Upper lobe of right lung (tissue), 1 donor: ENCODE measurements at places on chromosomes 6 and 20. TPM values are rescaled to one million over a fixed set of nuclear protein-coding genes. Genes with fewer than 3 reads are reported as not detected.
A peak's percentile ranks its signal among the peaks of the same experiment; 100 is the strongest.

GRCh38 chr20:38304845-38305447 is 990 bp downstream of the BPI start:
- peak; percentile 73 for DNase-seq

- DNase-seq, result no peak
Observed at GRCh38 chr6:109821428-109821827, 130.3 kb downstream of the FIG4 start.

DNA sequence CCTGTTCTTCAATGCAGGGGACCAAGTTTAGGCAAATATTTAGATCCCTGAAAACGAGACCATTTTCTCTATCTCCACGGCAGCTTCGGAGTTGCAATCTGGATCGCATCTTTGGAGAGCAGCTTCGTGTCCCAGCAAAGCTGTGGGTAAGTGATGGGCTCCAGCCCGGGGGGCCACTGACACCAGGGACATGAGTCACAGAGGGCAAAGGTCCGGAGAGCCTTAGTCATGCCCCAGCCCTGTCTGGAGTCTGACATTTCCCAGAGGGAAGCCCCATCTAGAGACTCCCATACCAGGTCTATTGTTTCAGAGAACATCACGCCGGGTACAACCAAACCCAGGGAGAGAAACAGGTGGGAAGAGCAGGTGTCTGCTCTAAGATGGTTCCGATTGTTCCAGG is 95.9 kb downstream of the NFATC2 start:
- no peak for DNase-seq

DNA sequence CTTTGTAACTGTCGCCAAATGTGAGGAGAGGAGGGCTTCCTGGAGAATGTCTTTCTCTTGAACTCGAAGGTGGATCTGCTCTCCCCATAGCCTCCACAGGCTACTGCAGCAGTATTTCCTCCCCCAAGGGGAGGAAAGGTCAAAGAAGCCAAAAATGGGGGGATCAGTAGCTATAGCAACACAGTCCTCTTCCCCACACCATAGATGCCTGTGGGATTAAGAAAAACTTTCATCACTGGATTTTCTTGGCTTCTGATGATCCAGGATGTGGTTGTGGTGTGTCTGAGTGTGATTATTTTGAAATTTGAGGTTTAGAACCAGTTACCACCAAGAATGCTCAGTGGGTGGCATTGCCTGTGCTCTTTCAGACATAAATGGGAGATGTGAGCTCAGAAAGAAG is 140.1 kb upstream of the SPACA1 start:
- DNase-seq, result no peak

GRCh38 chr6:105301756-105302616 is 100.9 kb downstream of the PREP start:
- no peak for DNase-seq

GRCh38 chr6:80287112-80287511 is 180.6 kb downstream of the BCKDHB start:
- no peak for DNase-seq

GRCh38 chr6:36622901-36623546 is 28.9 kb downstream of the SRSF3 start:
- DNase-seq, result peak; percentile 26

DNA sequence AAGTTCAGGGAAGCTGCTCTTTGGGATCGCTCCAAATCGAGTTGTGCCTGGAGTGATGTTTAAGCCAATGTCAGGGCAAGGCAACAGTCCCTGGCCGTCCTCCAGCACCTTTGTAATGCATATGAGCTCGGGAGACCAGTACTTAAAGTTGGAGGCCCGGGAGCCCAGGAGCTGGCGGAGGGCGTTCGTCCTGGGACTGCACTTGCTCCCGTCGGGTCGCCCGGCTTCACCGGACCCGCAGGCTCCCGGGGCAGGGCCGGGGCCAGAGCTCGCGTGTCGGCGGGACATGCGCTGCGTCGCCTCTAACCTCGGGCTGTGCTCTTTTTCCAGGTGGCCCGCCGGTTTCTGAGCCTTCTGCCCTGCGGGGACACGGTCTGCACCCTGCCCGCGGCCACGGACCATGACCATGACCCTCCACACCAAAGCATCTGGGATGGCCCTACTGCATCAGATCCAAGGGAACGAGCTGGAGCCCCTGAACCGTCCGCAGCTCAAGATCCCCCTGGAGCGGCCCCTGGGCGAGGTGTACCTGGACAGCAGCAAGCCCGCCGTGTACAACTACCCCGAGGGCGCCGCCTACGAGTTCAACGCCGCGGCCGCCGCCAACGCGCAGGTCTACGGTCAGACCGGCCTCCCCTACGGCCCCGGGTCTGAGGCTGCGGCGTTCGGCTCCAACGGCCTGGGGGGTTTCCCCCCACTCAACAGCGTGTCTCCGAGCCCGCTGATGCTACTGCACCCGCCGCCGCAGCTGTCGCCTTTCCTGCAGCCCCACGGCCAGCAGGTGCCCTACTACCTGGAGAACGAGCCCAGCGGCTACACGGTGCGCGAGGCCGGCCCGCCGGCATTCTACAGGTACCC is at the start of gene ESR1:
ESR1 (plus strand) TSS at position 170 of the 858 bp plus-strand sequence; CDS start at position 401, 231 bp downstream.
- peak; percentile 64 for DNase-seq

DNA sequence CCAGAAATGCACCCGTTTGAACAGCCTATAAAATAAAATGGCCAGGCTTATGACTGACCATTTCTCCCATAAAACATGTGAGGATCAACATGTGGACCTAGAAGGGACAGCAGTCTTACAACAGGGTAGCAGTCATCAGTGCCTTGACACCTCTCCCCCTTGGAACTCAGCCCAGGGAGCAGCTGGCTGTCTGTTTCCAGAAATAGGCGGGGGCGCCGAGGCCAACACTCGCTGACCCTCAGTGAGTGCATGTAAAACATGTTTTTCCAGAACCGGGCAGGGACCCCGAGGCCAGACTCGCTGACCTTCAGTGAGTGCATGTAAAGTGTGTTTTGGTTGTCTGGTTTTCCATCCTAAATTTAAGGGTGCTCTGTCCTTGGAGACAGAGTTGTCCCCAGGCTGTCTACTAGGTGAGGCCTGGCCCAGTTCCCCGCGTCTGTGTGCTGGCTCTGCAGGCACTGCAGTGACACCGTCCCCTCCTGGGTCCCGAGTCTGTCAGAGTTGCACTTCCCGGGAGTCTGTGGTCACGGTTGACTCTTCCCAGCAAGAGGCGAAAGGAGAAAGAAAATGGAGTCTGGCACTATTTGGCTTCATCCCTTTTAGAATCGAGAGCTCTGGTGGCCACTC is 19.8 kb upstream of the ADRM1 start:
- no peak for DNase-seq

The WASF1 gene
- total RNA-seq, result 3.6 TPM

DNA sequence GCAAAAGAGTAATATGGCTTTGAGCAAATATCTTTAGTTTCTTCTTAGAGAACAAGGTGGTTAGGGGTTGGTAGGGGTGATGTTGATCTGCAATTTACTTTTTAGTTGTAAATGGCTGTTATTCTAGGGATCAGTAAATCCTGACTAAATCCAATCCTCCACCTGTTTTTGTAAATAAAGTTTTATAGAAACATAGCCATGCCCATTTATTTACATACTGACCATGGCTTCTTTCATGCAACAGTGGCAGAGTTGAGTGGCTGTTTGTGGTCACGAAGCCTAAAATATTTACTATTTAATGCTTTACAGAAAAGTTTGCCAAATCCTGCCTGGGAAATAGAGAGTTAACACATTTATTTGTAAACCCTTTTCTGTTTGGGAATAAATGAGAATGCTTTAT is 14.7 kb downstream of the HIVEP1 start:
- no peak for DNase-seq
